ENCODE measurements at places on chromosomes 5 and 9.

DNA sequence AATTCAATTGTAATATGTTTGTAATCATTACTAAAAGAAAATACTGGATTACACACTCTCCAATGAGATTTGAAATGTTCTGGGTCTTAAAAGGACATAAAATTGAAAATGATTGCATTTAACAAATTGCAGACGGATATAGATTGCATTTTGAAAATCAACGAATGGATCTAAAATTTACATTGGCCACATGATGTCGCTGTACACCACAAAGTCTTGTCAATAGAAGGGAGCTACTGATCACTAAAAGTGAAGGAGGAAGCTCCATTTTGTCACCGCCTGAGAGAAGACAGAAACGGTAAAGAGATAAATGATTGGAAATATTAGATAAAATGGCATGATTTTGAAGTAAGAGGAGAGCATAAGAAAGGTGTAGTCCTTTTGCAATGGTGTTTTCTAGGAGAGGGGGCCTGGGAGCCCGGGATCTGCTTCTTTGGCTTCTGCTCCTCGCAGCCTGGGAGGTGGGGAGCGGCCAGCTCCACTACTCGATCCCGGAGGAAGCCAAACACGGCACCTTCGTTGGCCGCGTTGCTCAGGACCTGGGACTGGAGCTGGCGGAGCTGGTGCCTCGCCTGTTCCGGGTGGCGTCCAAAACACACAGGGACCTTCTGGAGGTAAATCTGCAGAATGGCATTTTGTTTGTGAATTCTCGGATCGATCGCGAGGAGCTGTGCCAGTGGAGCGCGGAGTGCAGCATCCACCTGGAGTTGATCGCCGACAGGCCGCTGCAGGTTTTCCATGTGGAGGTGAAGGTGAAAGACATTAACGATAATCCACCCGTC is at the start of gene PCDHA1:
TSS of gene PCDHA1 (plus strand) at position 236 of the 782 bp plus-strand sequence.
- no peak for DNase-seq

GRCh38 chr9:5832071-5832537 is 813 bp downstream of the ERMP1 start:
- DNase-seq: no peak

GRCh38 chr5:132979367-132979940 is 16.0 kb upstream of the AFF4 start:
- no peak for DNase-seq

- DNase-seq: no peak
These were observed 144.7 kb downstream of the TRPM6 start for GRCh38 chr9:74742792-74743730.

DNA sequence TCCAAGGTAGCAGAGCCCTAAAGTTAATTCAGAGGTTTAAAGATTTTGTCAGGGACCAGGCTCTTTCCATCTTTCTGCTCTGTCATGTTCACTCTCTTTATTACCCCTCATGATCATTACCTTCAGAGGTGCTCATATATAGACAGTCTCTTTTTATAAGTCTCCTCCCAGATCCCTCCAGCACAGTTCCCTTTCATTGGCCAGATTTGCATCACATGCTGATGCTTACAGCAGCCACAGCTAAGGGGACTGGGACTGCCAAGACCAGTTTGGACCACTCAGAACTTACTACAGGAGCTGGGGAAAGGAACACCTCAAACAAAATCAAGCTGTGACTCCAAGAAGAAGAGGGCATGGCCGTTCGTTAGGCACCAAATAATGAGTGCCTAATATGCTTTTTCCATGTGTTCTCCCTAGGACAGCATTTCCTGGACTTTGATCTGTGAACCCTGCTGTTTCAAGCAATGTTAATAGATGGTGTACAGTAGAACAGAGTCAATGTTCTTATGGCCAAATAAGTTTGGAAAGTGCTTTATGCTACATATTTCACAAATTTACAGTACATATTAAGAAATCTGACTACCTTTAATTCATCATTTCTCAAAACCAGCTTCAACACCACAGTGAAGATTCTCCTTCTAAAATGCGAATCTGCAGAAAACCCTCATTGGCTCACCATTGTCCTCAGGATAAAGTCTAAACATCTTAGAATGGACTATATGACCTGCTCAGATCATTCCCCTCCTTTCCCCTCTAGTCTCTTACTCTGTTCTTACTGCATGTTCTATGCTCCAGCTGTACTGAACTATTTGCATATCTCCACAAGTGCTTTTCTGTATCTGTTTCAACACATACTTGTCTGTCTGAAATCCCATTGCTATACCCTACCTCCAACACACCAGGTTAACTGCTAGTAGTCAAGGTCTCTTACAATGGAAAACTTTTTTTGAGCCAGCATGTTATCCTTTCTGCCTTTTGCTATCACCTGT is 3.4 kb downstream of the C5orf58 start:
- DNase-seq: no peak

- DNase-seq: no peak
These were observed 463.3 kb upstream of the DMAC1 start for GRCh38 chr9:8262625-8263622.

DNA sequence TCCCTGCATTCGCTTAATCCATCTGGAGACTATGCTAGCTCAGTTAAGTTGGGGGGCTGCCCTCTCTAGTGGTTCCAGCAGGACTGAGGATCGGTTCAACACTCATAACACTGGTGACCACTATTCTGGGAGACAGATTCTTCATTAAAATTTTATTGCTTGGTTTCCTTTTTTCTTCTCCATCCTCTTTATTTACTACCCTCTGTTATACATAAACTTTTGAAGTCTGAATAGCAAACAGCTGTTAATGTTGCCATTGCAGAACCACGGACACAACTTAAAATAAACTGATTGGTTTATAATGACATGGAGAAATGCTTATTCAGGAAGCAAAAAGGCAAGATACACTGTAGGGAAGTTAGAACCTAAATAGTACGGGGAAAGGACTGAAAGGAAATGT is 22.1 kb downstream of the IQGAP2 start:
- no peak for DNase-seq

DNA sequence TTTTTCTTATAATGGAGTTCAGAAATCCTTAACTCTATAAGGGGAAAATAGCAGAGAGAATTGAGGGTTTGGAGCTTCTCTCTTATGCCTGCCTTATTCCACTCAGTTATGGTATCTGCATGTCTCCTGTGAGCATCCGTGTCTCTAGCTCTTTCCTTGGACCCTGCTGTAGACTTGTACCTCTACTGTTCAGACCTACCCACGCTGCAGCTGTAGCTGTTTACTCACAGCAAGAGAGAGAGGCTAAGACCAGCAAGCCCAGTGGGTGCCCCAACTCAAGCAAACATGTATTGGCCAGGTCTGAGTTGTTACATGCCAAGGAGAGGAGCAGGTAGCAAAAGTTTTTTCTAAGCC is 7.1 kb upstream of the PCSK1 start:
- DNase-seq: no peak

- DNase-seq: no peak
These were observed 87.3 kb upstream of the ADAMTS2 start for GRCh38 chr5:179432547-179432946.

GRCh38 chr9:82555431-82556051 is 507.4 kb downstream of the RASEF start:
- no peak for DNase-seq

DNA sequence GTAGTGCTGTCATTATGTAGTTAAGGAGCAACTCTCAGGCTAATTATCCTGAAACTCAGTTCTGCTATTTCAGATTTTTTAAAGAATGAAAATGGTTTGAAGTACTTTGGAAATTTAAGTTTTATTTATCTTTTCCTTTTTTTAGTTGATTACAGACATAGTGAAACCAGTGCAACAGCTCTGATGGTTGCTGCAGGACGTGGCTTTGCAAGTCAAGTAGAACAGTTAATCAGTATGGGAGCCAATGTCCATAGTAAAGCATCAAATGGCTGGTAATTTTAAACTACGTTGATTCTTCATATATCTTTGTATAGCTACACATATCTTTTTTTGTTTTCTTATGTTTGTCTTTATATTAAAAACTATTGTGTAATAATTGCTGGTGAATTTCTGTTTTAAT is 34.9 kb downstream of the YTHDC2 start:
- DNase-seq: no peak

DNA sequence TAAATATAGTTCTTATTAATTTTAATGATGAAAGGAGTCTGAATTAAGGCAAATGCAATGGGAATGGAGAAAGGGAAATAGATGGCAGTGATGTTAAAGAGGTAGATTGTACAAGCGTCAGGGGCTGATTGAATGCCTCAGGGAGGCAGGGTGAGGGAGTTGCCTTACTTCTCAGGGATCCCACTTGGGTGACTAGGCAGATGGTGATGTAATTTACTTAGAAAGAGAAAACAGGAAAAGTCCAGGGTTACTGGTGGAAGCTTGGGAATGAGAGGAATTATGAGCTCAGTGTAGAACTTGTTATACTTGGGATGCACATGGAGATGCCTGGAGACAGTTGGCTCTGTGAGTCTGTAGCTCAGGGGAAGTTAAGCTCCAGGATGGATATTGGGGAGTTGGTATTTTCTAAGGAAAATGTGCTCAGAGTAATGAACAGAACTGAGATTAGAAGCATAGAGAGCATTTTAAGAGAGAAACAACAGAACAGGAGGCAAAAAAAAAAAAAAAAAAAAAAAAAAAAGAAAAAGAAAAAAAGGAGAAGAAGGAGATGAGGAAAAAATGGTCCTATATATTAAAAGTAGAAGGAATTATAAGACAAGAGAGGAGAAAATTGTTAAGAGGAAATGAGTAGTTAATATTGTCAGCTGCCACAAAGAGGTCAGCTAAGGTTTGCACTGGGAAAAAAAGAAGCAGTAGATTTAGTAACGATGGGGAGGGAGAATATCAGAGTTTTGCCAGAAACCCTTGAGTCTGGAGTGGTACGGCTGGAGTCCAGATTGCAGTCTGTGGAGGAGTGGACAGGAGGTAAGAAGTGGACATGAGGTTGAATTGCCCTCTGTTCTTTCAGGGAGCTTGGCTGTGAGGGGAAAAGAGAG is 88.0 kb upstream of the ELL2 start:
- DNase-seq: no peak

- DNase-seq: no peak
These were observed 173.8 kb downstream of the MAST4 start for GRCh38 chr5:66769839-66770617.

DNA sequence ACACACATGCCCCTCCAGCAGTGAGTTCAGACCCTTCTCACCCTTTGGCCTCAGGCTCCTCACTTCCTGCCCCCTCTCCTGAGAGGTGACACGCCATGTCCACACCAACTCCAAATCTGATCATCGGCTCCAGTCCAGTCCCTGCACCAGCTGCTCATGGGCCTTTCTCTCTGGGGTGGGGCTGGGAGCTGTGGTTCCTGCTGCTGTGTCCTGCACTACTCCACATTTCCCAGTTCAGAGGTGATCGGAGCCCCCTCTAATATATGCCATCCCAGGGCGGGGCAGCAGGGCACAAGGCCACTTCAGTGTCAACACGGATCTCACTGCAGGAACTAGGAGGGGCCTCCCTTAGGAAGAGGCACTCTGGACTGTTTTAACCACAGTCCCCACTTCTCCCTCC is 91.5 kb downstream of the ADAMTS2 start:
- DNase-seq: no peak

GRCh38 chr9:38682713-38683112 is 37.2 kb downstream of the FAM240B start:
- no peak for DNase-seq

DNA sequence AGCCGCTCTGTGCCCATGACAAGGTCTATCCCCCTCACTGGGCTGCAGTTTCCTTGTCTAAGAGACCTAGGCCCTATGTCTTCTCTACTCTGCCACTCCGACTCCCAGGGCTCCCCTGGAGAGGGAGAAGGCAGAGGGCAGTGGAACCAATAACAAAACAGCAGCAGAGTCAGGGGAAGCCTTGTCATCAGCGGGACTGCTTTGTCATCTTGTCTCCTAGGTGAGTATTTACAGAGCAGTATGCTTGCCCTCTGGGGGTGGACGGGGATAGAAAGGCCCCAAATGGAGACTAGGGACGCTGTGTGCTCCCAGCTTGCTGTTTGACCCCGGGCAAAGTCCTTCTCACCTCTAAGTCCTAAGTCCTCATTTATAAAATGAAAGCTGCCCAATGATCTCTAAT is 318.5 kb downstream of the CDK5RAP2 start:
- DNase-seq: no peak

DNA sequence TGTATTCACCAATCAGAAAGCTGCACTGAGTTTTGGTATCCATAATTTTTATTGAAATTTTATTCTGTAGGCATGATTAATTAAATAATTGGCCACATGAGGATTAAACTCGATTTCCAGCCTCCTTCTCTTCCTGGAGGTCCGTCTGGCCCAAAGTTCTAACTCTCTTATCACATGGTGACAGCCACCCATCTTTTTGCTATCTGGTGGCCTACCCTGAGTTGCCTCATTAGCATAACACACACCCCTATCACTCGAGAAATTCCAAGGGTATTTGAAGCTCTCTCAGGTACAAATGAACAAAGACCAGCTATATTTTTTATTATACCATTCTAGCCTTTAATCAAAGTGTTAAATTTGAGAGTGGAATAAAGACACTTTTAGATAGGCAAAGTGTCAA is 57.7 kb downstream of the APC start:
- no peak for DNase-seq

- no peak for DNase-seq
These were observed 147.3 kb upstream of the HMHB1 start for GRCh38 chr5:143664623-143665022.

- DNase-seq: no peak
These were observed 4.2 kb upstream of the CA9 start for GRCh38 chr9:35669331-35670145.

GRCh38 chr9:21906881-21907280 is 87.3 kb downstream of the CDKN2A start:
- no peak for DNase-seq

- DNase-seq: no peak
These were observed 140.0 kb downstream of the ARHGAP26 start for GRCh38 chr5:142910128-142910527.

DNA sequence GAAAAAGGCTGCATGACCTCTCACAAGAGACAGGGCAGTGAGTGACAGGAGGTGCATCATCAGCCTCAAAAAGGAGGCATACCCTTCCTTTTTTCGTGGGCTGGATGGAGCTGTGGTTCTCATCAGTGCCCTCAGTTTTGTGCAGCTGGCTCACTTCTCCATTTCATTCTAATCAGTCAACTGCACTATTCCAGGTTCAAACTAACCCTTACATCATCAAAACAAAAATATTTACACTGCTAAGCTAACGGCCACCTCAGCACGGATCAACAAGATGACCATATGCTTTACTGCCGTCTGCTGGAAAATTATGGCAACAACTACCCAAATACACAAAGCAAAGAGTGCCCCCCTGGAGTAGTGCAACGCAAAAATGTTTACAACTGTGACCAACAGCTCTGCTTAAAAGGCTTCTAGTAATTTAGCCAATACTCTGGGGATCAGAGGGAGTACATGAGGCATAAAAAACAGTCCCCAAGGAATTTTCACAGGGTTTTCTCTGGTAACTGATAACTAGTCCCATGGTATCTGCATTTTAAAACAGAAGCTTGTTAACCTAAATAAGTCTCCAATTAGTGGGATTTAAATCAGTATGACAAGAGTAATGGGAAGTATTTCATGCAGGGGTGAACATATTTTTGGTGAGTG is 10.8 kb downstream of the KCNV2 start:
- no peak for DNase-seq

GRCh38 chr5:141916522-141916921 is 7.1 kb upstream of the DELE1 start:
- DNase-seq: no peak
